Renal pelvis (tissue), 12 donors: ENCODE measurements at places on chromosomes 7 and 10.

GRCh38 chr7:101410743-101411507 is 48.2 kb downstream of the COL26A1 start:
- peak; percentile 81 for DNase-seq

DNA sequence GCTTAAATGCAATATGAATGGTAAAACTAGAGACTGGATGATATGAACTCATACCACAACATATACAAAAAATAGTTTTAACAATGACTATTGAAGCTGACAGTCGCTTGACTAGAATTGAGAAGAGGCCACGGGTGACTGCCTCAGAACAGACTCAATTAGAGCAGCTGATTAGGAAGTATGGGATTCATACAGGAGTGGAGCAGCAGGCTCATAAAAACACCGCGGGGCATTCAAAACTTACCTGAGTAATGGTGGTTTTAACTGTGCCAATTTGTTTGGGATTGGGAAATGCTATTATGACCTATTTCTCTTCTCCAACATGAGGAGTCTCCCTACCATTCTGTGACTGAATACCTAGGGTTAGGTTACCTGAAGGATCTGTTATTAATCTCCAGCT is 2.1 kb downstream of the CADPS2 start:
- no peak for DNase-seq

- no peak for DNase-seq
Measured at GRCh38 chr7:158362001-158362400, 225.6 kb downstream of the PTPRN2 start.

- peak; percentile 48 for DNase-seq
Measured at GRCh38 chr10:22801785-22802184, 87.4 kb upstream of the PIP4K2A start.

- DNase-seq, result no peak
Measured at GRCh38 chr7:94111009-94111408, 106.9 kb upstream of the BET1 start.
